ENCODE measurements at places on chromosomes 4 and X. TPM values are rescaled to one million over a fixed set of nuclear protein-coding genes. Genes with fewer than 3 reads are reported as not detected.

DNA sequence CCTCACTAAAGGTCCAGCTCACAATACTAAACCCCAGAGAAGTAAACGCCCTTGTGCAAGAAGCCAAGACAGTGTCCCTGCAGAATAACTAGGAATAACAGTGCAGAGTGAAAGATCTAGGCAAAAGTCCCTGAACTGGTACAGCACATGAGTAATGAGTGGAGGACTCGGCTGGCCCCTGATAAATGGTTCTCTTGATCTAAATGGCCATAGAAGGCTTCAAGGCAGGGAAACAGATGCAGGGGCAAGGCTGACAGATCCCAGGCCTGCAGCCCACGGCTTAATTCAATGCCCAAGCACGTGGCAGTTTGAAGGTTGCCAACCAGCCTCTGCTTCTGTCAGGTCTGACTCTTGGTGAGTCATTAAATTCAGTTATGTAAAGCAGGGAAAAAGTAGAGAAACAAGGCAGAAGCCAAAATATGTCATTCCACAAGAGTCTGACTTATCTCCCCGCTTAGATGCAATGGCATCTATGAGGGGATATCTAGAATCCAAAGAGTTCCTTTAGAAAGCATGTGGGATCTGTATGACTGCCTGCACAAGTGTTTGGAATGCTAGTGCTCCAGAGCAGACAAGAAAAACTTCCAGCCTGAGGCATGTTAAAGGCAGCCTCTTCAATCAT is 121.3 kb downstream of the PRDM5 start:
- H3K36me3 ChIP-seq, result no peaks in the 10 kb centered on the region
- no peak overlapping the region for H3K4me3 ChIP-seq
- H3K4me1 ChIP-seq, result no peaks in the 10 kb centered on the region

- DNase-seq, result no peak
- H3K36me3 ChIP-seq, result no peaks in the 10 kb centered on the region
- no peak overlapping the region for H3K27ac ChIP-seq
- H3K27me3 ChIP-seq, result no peaks in the 10 kb centered on the region
These were observed 32.9 kb upstream of the PAGE5 start for GRCh38 chrX:55187281-55187680.

GRCh38 chr4:70895811-70896491 is 6.2 kb upstream of the MOB1B start:
- peak; percentile 76 for DNase-seq
- H3K36me3 ChIP-seq, result no peaks in the 10 kb centered on the region
- no peak overlapping the region for H3K4me3 ChIP-seq
- no peaks in the 10 kb centered on the region for H3K27me3 ChIP-seq
- peaks cover 8% of the 10 kb centered on the region for H3K4me1 ChIP-seq

GRCh38 chr4:2085496-2085901 is 26.4 kb downstream of the NAT8L start:
- no peaks in the 10 kb centered on the region for H3K4me1 ChIP-seq
- no peaks in the 10 kb centered on the region for H3K36me3 ChIP-seq
- H3K27me3 ChIP-seq, result no peaks in the 10 kb centered on the region
- H3K27ac ChIP-seq, result no peak overlapping the region
- peak; percentile 59 for DNase-seq

GRCh38 chr4:113103556-113103955 is 54.1 kb downstream of the ANK2 start:
- no peaks in the 10 kb centered on the region for H3K36me3 ChIP-seq

DNA sequence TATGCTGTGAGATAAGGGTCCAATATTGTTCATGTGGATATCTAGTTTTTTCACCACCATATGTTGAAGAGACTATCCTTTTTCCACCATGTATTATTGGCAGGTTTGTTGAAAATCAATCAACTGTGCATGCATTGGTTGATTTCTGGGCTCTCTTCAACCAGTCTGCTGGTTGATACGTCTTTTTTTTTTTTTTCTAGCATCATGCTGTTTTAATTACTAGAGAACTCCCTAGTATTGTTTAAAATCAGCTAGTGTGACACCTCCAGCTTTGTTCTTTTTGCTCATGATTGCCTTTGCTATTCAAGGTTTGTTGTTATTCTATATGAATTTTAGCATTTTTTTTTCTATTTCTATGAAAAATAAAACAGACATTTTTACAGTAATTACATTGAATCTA is 123.9 kb downstream of the SLC7A11 start:
- DNase-seq, result no peak
- H3K27ac ChIP-seq, result no peak overlapping the region

DNA sequence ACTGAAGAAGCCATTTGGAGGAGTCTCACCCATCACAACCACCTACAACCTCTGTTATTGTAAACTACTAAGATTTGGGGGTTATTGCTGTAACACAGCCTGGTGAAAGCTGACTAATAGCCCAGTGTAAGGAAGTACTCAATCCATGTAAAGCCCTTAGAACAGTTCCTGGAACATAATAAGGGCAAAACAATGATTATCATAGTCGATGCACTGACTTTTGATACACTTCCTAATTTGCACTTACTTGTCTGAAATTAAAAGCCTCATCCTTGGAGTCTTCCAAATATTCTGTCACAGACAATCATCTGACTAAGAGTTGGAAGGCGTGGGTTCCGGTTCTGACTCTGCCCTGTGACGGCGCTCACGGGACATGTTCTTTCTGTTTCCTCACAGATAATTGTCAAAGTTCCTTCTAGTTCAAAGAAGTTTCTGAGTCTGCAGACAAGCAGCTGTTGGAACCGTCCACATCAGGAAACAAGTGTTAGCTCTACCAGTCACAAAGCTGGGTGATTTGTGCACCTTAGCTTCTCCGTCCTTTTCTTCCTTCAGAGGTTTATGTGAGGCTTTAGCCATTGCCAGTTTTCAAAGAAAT is 33.4 kb upstream of the RASGEF1B start:
- no peak overlapping the region for H3K27ac ChIP-seq
- no peaks in the 10 kb centered on the region for H3K27me3 ChIP-seq
- no peaks in the 10 kb centered on the region for H3K36me3 ChIP-seq
- H3K4me3 ChIP-seq, result no peak overlapping the region

GRCh38 chr4:182242787-182243186 is 415 bp upstream of the TENM3 start:
- H3K27ac ChIP-seq, result no peak overlapping the region
- H3K4me3 ChIP-seq, result no peak overlapping the region
- no peaks in the 10 kb centered on the region for H3K36me3 ChIP-seq
- DNase-seq, result no peak
- H3K4me1 ChIP-seq, result no peaks in the 10 kb centered on the region

DNA sequence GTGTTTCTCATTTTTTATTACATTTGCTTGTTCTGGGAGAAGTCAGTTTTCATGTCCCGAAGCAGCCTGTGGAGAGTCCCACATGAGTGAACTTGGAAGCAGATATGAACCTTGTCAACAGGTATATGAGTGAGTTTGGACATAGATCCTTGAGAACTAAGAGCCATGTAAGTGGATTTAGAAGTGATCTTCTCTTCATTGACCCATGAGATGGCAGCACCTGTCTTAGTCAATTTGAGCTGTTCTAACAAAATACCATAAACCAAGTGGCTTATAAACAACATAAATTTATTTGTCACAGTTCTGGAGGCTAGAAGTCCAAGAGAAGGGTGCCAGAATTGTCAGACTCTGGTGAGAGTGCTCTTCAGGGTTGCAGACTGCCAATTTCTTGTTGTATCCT is 1043.8 kb downstream of the ADGRL3 start:
- no peak for DNase-seq
- H3K4me3 ChIP-seq, result no peak overlapping the region
- no peaks in the 10 kb centered on the region for H3K36me3 ChIP-seq

- peaks cover 7% of the 10 kb centered on the region for H3K4me1 ChIP-seq
- H3K27me3 ChIP-seq, result no peaks in the 10 kb centered on the region
- peak within 1 kb of the TSS; percentile 82 for H3K27ac ChIP-seq
These were observed at the start of gene OPHN1 for GRCh38 chrX:68433155-68433980. TSS of gene OPHN1 (minus strand) at chrX:68433495. CDS start at chrX:68433020, 475 bp downstream.

DNA sequence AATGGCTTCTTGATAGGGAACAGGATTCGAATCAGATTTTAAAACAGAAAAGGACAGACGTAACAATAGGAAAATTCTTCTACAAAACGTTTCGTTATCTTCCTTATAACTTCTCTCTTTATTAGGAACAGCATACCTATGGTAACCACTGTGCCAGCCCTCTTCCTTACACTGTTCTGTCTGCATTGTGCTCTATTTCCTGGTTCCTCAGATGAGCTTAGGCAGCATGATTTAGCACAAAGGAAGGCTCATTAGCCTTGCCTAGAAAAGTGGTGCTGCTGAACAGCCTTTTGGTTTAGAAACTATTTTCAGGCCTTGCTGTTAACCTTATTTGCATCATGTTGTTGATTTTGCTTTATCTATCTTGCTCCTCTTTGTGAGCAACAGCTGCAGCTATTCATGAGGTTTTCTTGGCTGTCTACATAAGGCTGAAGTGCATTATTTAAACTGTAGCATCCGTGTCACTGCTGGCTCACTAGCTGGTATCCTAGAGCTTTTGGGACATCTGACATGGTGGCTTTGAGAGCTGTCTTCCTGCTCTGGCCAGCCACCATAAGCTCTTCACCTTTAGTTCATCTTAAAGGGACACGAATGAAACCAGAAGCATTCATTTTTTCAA is 69.9 kb upstream of the NRK start:
- no peak overlapping the region for H3K27ac ChIP-seq
- H3K4me3 ChIP-seq, result no peak overlapping the region
- DNase-seq, result no peak
- no peaks in the 10 kb centered on the region for H3K27me3 ChIP-seq
- no peaks in the 10 kb centered on the region for H3K4me1 ChIP-seq

DNA sequence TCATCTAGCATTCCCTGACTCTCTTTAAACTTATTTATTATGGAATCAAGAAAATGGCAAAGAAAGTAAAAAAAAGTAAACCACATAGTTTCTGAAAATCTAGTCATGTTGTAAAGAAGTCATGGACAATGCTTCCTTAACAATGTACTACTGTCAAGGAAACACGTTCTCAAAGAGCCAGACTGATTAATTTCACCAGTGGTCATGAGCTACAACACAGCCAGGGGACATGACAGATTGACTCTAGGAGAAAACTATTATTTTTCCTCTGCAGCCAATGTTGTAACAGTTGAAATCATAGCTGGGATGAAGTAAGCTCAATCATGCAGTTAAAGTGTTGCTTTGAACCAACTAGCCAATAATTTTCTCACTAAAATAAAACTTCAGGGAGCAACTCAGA is 109.2 kb downstream of the MAPK10 start:
- DNase-seq, result no peak
- no peak overlapping the region for H3K27ac ChIP-seq
- no peaks in the 10 kb centered on the region for H3K4me1 ChIP-seq
- no peaks in the 10 kb centered on the region for H3K27me3 ChIP-seq
- no peak overlapping the region for H3K4me3 ChIP-seq
- no peaks in the 10 kb centered on the region for H3K36me3 ChIP-seq

GRCh38 chr4:112562254-112562879 is 46.4 kb upstream of the NEUROG2 start:
- no peaks in the 10 kb centered on the region for H3K27me3 ChIP-seq
- H3K36me3 ChIP-seq, result no peaks in the 10 kb centered on the region
- DNase-seq, result no peak
- H3K4me1 ChIP-seq, result no peaks in the 10 kb centered on the region

DNA sequence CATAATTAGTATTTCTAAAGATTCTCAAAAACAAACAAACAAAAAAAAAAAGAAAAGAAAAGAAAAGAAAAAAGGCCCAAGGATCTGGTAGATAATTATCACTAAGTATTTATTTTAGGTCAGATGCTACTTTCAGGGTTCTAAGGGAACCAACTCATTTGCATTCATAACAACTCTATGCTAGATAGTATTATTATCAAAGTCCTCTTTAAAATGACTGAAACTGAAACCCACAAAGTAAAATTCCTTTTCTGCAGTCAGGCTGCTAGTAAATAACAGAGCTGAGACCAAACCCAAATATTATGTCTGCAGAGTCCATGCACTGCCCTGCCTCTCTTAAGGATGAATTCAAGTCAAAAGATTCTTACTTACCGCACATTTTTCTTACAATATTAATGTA is 38.3 kb upstream of the MAPK10 start:
- no peaks in the 10 kb centered on the region for H3K36me3 ChIP-seq
- no peaks in the 10 kb centered on the region for H3K27me3 ChIP-seq
- no peak for DNase-seq
- no peaks in the 10 kb centered on the region for H3K4me1 ChIP-seq
- H3K27ac ChIP-seq, result no peak overlapping the region
- no peak overlapping the region for H3K4me3 ChIP-seq

GRCh38 chr4:109702950-109703663 is at the start of gene CASP6:
TSS of gene CASP6 (minus strand) at chr4:109703445. CDS start at chr4:109703395, 50 bp downstream.
- peak; percentile 92 for DNase-seq

DNA sequence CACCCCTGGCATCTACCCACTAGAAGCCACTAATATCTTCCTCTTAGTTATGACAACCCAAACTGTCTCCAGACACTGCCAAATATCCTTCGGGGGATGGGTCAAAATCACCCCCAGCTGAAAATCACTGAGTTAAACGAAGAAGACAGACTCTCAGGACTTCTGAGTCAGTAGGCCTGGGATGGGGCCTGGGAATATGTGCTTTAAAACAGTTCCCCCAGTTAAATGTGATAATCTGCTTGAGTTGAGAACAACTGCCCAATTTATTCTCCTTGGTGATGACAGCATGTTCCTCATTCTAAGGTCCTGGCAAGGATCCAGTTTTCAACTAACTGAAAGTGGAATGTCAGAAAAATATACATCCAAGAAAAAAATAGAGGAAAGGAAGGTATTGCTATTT is 52.4 kb downstream of the CBLL2 start:
- no peaks in the 10 kb centered on the region for H3K36me3 ChIP-seq
- H3K27me3 ChIP-seq, result no peaks in the 10 kb centered on the region
- H3K4me3 ChIP-seq, result no peak overlapping the region
- no peak overlapping the region for H3K27ac ChIP-seq
- no peak for DNase-seq

GRCh38 chrX:154412468-154412867 is 1.1 kb downstream of the TAFAZZIN start:
- peaks cover 5% of the 10 kb centered on the region for H3K36me3 ChIP-seq
- DNase-seq, result no peak
- peaks cover 36% of the 10 kb centered on the region for H3K4me1 ChIP-seq
- peak overlapping the region; percentile 77 for H3K4me3 ChIP-seq
- no peaks in the 10 kb centered on the region for H3K27me3 ChIP-seq
- H3K27ac ChIP-seq, result peak overlapping the region; percentile 93

DNA sequence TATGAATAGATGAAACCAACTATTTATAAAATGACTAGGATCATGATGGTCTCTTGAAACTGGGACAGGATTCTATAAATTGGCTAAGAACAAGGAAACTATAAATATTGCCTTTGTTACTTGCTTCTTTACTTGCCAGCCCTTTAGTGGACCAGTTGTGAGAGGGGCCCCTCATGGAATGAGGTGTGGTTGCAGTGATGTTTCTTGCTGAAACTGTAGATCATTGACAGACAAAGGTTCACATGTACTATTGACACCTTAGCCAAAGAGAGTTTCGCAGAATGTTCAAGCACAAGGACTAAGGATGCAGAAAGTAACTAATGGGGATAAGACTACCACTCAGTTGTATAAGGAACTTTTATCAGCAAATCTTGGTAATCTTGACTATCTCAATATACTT is 135.0 kb upstream of the SMIM10 start:
- no peak overlapping the region for H3K4me3 ChIP-seq
- H3K27ac ChIP-seq, result no peak overlapping the region
- H3K36me3 ChIP-seq, result no peaks in the 10 kb centered on the region
- peaks cover 4% of the 10 kb centered on the region for H3K27me3 ChIP-seq
- DNase-seq, result no peak
- H3K4me1 ChIP-seq, result no peaks in the 10 kb centered on the region

UGT2A1 gene
- total RNA-seq, result not detected

SPACA5 gene
- total RNA-seq, result not detected

TXK gene
- 8.3 TPM for total RNA-seq

DCAF16 gene
- total RNA-seq, result 49.8 TPM

PYURF gene
- total RNA-seq, result 70.3 TPM

HDX gene
- total RNA-seq, result 2.9 TPM

WNK3 gene
- total RNA-seq, result 4.0 TPM

CXorf49 gene
- not detected for total RNA-seq

TLR10 gene
- not detected for total RNA-seq

CCKAR gene
- 18.3 TPM for total RNA-seq

TRAM1L1 gene
- 4.8 TPM for total RNA-seq

KIAA1210 gene
- total RNA-seq, result not detected

ZCCHC4 gene
- 2.6 TPM for total RNA-seq

RASL11B gene
- 1.2 TPM for total RNA-seq

MAML3 gene
- 10.3 TPM for total RNA-seq

Data from stomach (tissue), 19 donors.